ENCODE measurements at places on chromosomes 16 and 17.

GRCh38 chr17:45046537-45047125 is 4.8 kb downstream of the DCAKD start:
- no peak for DNase-seq

GRCh38 chr16:55947366-55947765 is 72.2 kb upstream of the CES5A start:
- no peak for DNase-seq

GRCh38 chr16:89033304-89033703 is 56.3 kb upstream of the CBFA2T3 start:
- DNase-seq, result no peak

- no peak for DNase-seq
These were observed 2.3 kb downstream of the SPACA3 start for GRCh38 chr17:32993977-32994376.

All from AG08395 (cell line).